ENCODE measurements at places on chromosomes 3 and 15.

GRCh38 chr3:48314542-48314941 is 18.9 kb downstream of the SPINK8 start:
- no peak for DNase-seq

DNA sequence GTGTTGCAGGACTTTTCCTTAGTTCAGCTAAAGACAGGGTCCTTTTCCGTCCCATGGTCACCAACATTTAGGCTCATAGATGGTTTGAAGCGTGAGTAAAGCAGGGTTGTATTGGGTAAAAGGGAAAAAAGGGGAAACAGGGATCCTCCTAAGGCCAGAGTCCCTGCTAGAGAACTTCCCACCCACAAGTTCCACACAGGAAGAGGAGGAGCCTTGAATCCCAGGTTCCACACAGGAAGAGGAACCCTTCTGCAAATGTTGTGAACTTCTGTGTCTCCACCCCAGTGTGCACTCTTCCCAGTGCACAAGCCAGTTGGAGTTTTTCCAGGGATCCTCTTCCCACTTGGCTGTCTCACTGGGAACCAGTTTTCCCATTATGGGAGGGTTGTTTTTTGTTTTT is 27.6 kb upstream of the ATP8B4 start:
- no peak for DNase-seq

GRCh38 chr3:16658925-16659793 is 53.9 kb upstream of the DAZL start:
- DNase-seq: no peak

- no peak for DNase-seq
These were observed 283.7 kb upstream of the ICE2 start for GRCh38 chr15:60762638-60763037.

- DNase-seq: no peak
These were observed 1.8 kb upstream of the AP2M1 start for GRCh38 chr3:184172681-184173373.

- no peak for DNase-seq
These were observed 81.4 kb downstream of the SETD2 start for GRCh38 chr3:47082519-47082918.

DNA sequence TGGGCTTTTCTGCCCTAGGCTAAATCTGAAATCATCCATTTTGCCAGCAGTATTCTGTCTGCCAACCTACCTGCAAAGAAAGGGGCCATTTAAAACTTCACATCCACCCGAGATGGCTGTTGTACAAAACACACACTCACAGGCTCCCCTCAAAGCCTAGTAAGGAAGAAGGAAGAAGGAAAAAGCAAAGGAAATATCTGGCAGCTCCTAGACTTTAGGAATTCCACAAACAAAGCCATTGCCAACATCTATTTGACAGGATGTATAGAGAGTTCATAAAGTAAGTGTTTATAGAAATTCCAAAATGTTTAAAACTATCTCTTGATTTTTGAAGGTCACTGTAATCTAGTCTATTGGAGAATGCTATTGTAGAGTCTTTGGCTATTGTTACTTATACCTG is 91.9 kb upstream of the THBS1 start:
- no peak for DNase-seq

GRCh38 chr15:63497642-63498467 is 6.5 kb upstream of the USP3 start:
- DNase-seq: no peak

Measured in stimulated activated CD8-positive, alpha-beta memory T cell treated with anti-CD3 and anti-CD28 coated beads, Interleukin-15, amount 100 ng/mL, for 1 hour (primary cell).